ENCODE measurements at places on chromosomes 2 and 18.

- DNase-seq: no peak
Measured at GRCh38 chr2:46747297-46747818, 168.2 kb downstream of the MCFD2 start.

- DNase-seq: no peak
Measured at GRCh38 chr2:119442850-119443249, 11.2 kb downstream of the TMEM37 start.

GRCh38 chr2:239316562-239317465 is 84.0 kb downstream of the HDAC4 start:
- DNase-seq: no peak

- no peak for DNase-seq
Measured at GRCh38 chr2:236936446-236936940, 149.2 kb upstream of the COPS8 start.

GRCh38 chr2:207498427-207498826 is 31.3 kb upstream of the CREB1 start:
- no peak for DNase-seq

GRCh38 chr2:33984131-33984530 is 385.0 kb upstream of the FAM98A start:
- DNase-seq: no peak

DNA sequence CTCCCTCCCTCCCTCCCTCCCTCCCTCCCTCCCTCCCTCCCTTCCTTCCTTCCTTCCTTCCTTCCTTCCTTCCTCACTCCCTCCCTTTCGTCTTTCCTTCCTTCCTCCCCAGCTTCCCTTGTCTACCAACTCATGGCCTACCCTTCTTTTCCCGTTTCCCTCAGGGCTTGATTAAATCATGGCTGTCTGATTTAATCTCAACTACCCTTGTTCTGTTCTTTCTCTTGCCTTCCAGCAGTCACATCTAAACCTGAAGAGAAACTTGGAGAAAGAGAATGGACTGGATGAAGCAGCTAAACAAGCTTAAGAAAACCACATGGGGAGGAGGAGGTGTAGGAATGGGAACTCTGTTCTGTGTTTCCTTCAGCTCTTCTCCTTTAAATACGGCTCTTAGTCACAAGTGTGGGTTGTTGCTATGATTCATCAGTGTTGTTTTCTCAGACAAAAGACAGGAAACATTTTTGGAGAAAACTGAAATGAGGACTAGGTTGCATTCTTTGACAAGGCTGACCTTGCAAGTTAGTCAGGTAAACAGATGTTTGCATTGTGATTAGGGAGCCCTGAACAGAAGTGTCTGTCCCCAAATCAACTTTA is 177.9 kb downstream of the LRRTM1 start:
- no peak for DNase-seq

GRCh38 chr18:22032392-22032961 is 136.9 kb upstream of the GATA6 start:
- DNase-seq: no peak

- peak; percentile 77 for DNase-seq
Measured at GRCh38 chr2:237213315-237214022, 127.8 kb downstream of the COPS8 start.

All from brain pericyte (primary cell).